ENCODE measurements at places on chromosomes 6 and 20.

DNA sequence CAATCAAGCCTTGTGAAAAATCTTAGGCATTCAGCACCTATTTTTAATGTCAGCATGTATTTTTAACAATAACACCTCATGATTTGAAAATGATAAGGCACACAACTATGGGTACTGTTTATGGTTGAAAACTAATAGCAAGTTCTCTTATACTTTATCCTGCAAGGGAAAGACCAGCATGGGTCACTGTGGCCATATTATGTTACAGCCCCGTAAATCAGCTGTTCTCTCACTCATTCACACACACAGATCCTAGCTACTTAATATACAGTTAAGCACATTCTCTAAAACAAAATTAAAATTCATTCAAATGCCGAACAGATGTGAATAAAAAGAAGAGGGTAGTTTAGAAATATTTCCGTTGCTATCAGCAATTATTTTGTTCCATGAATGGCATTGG is 224.4 kb downstream of the OGFRL1 start:
- DNase-seq = no peak

- DNase-seq = no peak
Measured at GRCh38 chr6:25405442-25405841, 126.3 kb downstream of the CARMIL1 start.

DNA sequence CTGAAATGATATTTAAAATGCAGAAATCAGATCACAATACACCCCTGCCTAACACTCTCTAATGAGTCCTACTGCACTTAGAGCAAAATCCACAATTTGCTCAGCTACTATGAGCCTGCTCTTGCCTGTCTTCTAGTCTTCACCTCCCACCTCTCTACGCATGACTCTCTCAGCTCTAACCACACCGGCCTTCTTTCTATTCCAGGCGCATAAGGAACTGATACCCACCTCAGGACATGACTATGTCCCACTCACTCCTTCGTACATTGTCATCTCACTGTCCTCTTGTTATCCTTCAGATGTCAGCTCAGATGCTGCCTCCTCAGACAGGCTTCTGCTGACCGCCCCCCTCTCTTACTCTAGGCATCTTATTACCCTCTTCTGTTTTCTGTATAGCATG is 201.0 kb upstream of the FLRT3 start:
- no peak for DNase-seq

DNA sequence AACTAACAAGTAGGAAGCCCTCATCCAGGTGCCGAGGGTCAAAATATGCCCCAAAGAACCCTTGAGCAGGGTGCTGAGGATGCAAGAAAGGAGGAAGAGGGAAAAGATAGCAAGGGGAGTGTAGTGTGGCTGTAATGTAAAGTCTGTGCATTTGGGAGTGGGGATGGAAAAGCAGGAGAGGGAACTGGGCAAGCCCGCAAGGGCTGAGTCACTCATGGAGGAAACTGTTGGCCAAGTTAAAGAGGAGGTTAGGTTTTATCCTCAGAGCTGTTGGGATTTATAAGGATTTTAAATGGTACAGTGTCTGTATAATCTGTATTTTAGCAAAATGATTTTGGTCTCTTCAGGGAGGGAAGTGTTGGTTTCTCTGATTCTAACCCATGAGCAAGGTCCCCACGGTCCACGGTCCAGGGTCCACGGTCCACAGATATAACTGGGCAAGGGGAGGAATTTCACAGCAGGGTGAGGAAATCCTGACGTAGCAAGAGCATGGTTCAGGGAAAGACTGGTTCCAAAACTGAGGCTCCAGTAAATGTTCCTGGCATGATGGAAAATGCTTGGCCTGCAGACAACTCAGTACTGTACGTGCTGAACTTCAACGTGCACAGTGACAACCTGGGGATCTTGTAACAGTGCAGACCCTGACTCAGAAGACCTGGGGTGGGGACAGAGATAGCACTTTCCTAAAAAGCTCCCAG is 759.8 kb downstream of the PTPRT start:
- DNase-seq = no peak

- peak; percentile 67 for DNase-seq
Measured at GRCh38 chr20:13006825-13007224, 1.9 kb upstream of the SPTLC3 start.

- no peak for DNase-seq
Measured at GRCh38 chr20:63553933-63554290, at the start of gene FNDC11. FNDC11 (plus strand) TSS chr20:63554159; CDS start chr20:63555664, 1,505 bp downstream.

- no peak for DNase-seq
Measured at GRCh38 chr6:112413780-112414179, 66.7 kb downstream of the RFPL4B start.

GRCh38 chr20:50873585-50873984 is 57.7 kb downstream of the ADNP start:
- DNase-seq = no peak

- DNase-seq = no peak
Measured at GRCh38 chr6:31356216-31356945, 598 bp downstream of the HLA-B start.

GRCh38 chr6:43492673-43493072 is 15.3 kb downstream of the TJAP1 start:
- peak; percentile 52 for DNase-seq

GRCh38 chr6:36626636-36627035 is 32.5 kb downstream of the SRSF3 start:
- DNase-seq = no peak

GRCh38 chr6:147204843-147205311 is 660 bp downstream of the STXBP5 start:
- DNase-seq = peak; percentile 18

DNA sequence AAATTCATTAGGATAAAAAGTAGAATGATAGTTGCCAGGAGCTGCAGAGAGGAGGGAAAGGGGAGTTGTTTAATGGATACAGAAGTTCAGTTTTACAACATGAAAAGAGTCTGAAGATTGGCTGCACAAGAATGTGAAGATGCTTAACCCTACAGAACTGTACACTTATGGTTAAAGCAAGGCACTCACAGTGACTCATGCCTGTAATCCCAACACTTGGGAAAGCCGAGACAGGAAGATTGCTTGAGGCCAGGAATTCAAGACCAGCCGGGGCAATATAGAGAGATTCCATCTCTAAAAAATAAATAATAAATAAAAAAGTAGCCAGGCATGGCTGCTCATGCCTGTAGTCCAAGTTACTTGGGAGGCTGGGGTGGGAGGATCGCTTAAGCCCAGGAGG is 174.0 kb downstream of the TASP1 start:
- peak; percentile 6 for DNase-seq

- no peak for DNase-seq
Measured at GRCh38 chr6:53728570-53729194, 63.1 kb upstream of the KLHL31 start.

- no peak for DNase-seq
Measured at GRCh38 chr6:33878562-33878961, 74.8 kb upstream of the MLN start.

- no peak for DNase-seq
Measured at GRCh38 chr6:170205126-170205525, 85.8 kb downstream of the DLL1 start.

DNA sequence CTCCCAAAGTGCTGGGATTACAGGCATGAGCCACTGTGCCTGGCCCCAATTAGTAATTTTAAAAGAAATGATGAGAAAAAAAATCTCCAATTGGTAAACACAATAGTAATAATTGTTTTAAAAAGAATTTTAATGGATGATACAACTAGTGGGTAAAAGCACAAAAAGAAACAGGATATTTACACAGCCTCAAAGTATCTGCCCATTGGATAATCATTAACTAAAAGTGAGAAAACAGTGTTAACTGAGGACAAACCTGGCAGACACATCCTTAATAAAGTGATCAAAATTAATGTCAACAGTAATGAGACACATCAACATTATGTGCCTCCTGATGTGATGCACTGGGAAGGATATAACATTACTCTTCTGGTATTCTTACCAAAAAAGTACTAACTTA is 24.5 kb downstream of the DTNBP1 start:
- no peak for DNase-seq

- DNase-seq = peak; percentile 86
Measured at GRCh38 chr6:82954937-82955577, 110.6 kb downstream of the UBE3D start.

DNA sequence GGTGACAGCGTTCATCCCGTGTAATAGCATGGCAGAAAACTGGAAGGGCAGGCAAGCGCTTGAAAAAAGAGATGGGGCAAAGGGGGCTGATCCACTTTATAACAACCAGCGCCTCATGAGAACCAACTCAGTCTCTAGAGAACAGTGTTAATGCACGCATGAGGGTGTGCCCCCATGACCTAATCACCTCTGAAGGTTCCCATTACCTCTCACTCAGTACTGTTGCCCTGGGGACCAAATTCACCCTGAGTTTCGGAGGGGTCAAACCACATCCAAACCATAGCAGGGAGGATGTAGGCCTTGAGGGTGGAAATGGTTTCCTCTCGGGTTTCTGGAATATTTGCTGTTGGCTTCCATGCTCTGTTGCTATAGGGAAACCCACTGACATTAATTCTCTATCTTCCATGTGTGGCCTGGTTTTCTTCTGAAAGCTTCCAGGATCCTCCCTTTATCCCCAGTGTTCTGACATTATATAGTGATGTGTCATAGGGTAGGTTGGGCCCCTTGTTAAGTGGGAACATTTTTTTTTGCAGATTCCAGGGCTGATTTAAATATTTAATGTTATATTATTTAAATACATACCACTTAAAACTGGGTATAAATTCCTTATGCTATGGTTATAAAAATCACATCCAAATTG is 65.2 kb downstream of the PPP1R14C start:
- peak; percentile 57 for DNase-seq

DNA sequence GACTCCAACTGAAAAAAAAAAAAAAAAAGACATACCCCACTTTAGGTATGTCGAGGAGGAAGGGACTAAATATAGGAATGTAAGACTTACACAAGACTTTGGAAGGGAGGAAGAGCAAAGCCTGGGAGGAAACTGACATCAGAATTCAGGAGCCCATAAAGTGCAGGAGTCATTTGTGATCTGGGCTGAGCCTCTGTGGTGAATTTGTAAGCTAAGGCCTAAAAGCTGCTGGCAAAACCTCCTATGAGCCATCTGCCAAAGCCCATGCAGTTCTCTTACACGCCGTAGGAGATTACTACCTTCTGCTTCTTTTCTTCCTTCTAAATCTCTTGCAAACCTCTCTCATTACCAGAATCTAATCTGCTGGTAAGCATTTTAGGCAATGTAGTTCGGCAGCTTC is 52.0 kb upstream of the THEMIS start:
- no peak for DNase-seq

GRCh38 chr6:153123801-153124200 is 7.3 kb downstream of the RGS17 start:
- DNase-seq = no peak

DNA sequence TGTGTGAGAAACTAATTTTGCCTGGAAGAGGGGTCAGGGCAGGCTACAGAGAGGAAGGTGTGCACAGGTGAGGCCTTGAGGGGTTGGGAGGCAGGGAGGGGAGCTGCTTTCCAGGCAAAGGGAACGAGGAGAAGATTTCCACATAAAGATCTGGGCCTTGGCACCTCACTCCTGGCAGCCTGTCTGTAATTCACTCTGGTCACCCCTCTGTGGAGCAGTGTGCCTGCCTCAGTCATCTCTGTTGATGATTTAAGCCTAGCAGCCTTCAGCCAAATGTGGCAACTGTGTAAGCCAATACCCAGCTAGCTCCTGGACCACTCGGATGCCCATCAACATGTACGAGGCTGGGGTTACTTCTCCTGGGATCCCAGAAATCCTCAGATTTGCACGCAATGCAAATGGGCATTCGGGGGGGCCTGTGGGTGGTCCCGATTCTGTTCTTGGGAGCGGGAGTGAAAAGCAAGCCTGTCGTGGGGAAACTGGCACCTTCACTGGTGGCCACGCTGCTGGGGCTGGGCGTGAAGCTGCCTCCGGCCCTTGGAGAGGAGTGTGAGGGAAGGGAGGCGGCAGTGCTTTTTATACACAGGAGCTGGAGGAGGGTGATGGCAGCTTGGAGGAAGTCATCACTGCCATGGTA is 360.4 kb downstream of the ZFAND3 start:
- no peak for DNase-seq

DNA sequence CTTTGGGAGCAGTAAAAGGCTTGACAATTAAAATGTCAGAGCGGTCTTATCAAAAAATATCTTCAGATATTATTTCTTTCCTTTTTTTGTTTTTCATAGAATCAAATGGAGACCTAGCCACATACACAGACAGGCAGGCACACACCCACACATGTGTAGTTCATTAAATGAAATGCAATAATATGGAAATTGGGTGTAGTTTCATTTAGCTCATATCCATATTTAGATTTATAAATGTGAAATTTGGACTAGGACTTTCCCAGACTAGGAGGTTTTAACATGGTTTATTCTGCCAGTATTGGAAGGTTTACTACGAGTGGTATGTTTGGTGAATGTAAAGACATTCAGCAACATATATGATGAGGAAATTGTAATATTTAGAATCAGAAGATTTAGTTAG is 277.7 kb upstream of the NT5E start:
- DNase-seq = no peak

DNA sequence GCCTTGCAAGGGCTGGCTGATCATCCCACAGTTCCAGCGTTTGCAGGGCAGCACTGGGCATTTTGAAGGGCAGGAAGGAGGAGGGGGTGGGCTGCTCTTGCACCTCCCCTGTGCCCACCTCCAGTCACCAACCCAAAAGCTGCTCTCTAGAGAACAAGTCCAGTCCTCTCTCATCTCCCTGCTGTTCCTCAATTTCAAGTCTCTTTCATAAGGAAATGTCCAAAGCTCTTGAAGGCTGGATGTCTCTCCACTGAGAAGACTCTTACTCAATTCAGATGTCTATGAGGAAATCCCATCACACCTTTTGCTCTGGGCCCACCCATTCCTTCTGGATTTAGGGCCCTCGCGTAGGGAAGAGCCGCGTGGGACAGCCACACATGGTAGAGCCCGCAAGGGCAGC is 31.7 kb downstream of the WRNIP1 start:
- no peak for DNase-seq

DNA sequence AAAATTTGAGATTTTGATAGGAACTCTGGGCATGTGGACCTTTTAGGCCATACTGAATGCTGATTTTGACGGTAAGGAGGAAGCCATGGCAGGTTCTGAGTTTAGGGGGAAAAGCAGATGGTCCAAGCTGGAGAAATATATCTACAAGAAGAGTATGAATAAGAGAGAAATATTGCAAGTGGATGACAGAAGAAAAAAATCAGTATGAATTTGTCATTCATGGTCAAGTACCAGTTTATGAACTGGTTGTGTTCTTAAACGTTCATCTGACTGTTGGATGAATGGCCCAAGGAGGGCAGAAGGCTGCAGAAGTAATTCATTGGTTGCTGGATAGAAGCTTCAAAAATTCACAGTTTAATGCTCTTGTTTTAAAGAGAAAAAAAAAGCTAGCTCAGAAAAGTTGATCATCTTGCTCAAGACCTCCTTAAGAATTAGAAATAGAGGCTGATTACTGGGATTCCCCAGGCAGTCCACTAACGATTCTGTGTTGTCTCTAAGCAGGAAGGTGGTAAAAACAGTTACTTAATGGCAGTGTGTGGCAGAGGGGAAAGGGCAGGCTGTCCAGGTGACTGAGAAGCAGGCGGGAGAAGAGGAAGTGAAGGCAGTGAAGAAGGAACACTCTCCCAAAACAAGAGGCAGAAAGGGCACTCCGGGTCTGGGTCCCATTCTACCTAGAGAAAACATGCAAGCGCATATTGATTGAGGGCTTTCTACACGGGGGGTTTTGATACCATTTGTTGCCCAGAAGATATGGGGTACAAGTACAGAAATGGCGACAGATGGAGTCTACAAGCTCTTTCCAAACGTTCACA is 2.0 kb upstream of the DUSP22 start:
- DNase-seq = no peak

- no peak for DNase-seq
Measured at GRCh38 chr20:42785041-42785440, 404.7 kb downstream of the PTPRT start.

- peak; percentile 16 for DNase-seq
Measured at GRCh38 chr20:57579898-57580447, 19.1 kb downstream of the PCK1 start.

All from astrocyte (in vitro differentiated cells and primary cell).